ENCODE measurements at places on chromosomes 6 and 20.

- DNase-seq: no peak
Observed at GRCh38 chr20:34437330-34437986, 74.4 kb downstream of the ITCH start.

GRCh38 chr6:26033941-26034354 is 53.3 kb upstream of the HFE start:
- DNase-seq: no peak

DNA sequence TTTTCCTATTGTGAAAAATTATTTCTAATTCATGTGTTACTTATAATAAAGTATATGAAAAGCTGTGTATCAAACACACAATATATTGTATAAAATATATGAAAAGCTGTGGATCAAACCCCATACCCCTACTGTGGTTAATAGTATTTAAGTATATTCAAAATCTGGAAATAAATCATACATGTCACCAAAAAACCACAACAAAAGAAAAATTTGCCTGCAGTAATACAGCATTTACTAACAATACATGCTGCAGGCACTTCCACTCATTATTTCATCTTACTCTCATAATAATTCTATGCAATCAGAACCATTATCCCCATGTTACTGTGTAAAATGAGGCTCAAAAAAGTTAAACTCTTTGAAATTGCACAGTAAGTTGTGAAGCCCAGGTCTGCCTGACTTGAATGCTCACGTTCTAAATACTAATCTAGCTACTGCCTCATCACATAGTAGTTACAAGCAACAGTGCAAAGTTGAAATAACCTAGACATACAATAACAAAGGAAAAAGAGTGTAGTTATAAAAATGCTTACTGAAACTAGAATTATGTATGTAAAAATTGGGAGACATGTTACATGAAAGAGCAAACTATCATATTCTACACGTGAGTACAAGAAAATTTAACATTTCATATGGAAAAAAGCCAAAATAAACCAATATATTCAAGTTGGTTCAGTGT is 61.7 kb downstream of the FAM217A start:
- DNase-seq: no peak

GRCh38 chr6:113882336-113883022 is 25.3 kb downstream of the MARCKS start:
- no peak for DNase-seq

GRCh38 chr6:10140136-10140535 is 274.7 kb downstream of the TFAP2A start:
- DNase-seq: no peak

GRCh38 chr6:161003336-161003735 is 11.8 kb downstream of the MAP3K4 start:
- DNase-seq: no peak

GRCh38 chr20:45038745-45039474 is 62.0 kb downstream of the KCNS1 start:
- no peak for DNase-seq

- no peak for DNase-seq
Observed at GRCh38 chr20:24943731-24944130, 5.3 kb upstream of the CST7 start.

DNA sequence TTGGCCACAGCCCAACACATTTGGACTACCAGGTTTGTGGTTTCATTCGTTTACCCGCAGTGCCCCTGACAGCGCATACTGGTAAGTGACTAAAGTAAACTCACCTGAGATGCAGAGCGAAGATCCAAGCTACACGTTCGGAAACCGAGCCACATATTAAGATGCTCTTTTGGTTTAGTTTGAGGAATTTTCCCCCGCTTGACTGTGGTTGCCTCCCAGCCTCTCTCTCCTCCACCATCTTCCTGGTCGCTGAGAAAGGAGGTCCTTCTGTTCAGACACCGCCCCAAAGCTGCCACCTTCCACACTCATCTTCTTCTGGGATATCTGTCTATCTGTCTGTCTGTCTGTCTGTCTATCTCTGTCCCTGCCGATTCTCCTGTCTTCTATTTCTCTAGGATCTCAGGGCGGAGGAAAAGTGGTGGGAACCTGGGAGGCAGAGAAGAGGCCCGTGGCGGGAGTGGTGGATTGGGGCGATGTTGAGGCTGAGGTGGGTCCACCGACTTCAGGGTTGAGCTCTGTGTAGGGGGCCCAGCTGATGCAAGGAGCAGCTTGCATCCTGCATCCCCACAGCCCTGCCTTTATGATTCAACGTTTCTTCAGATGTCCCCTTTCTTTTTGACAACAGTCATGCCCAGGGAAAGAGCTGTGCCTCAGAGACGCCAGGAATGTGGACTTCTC is 196.9 kb upstream of the ZNF184 start:
- DNase-seq: no peak

DNA sequence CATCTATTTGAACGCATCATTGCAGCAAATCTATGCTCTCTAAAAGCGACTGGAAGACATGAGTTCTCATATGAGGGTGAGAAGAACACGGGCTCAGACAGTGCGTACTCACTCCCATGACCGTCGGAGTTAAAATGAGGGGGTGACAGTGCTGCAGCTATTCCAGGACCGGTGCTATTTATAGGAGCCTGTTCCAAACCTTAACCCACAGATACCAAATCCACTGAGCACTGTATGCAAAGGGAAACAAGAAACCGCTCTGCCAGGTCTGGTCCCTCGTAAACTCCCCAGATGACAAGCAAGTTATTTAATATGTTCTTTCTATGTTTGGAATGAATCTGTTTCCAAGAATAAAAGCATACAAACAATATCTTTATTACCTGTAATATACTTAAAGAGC is 22.9 kb downstream of the PPP1R3G start:
- no peak for DNase-seq

DNA sequence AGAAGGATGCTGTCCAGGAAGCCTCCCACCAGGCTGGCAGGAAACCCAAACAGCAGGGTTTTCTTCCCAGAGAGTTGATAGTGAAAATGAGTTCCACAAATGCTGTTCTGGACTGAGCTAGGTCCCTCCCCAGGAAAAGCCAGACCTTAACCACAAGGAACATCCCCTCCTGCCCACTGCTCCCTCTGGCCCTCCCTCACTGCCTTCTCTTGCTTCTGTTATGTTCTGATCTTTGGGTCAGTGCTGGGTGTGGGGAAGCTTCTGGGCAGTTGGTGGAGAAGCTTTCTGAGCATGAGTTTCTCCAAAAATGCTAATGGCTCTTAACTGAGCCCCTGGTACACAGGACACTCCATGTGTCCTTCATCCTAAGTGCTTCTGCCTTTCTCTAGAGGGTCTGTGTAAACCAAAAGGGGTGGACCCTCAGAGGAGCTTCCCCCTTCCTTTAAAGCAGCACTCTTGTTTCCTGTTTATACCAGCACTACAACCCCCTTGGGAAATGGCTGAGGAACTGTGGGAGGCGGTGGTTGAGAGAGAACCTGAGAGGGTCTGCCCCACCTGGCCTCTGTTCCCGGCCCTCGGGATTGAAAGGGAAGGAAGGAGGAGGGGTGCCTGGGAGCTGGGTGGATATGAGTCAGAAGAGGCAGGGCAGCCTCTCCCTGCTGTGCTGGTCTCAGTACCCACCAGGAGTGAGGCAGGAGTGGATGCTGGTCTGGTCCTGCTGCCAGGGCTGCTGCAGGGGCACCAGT is 42.0 kb downstream of the CDS2 start:
- DNase-seq: no peak

GRCh38 chr20:48194583-48194982 is 409.3 kb upstream of the SULF2 start:
- no peak for DNase-seq

DNA sequence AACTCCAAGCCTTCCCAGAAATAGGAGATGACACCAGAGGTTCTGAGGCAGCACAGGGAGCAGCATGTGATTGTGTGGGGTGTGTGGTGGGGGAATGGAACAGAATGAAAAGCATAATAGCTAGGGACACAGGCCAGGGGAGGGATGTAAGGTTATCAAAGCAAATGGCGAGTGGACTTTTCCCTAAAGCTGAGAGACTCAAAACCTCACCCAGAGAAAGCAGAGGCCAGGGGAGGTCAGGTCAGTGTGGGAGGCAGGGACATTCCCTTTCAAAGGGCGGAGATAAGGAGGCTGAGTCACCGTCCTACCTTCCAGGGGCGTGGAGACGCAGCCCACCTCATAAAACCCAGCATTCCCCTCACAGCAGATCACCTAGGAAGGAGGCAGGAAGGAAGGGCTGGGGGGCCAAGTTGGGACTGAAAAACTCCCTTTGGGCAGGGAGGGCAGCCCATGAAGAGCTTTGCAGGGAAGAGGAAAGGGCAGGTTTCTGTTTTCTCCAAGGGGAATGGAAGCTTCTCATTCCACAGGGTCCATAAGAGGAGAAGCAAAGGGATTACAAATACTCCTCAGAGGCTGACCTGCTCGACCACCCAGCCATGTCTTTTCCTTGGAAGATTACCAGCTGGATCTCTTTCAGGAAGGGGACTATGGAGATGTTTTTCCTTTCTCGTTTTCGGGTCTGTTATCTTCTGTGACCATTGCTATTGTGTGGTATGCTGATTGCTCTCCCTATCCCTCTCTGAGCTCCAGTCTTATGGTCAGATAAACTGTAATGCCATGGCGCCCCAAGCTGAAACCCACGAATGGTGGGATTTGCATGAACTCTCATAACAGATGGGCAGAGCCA is 9.6 kb upstream of the LY6G5C start:
- DNase-seq: no peak

DNA sequence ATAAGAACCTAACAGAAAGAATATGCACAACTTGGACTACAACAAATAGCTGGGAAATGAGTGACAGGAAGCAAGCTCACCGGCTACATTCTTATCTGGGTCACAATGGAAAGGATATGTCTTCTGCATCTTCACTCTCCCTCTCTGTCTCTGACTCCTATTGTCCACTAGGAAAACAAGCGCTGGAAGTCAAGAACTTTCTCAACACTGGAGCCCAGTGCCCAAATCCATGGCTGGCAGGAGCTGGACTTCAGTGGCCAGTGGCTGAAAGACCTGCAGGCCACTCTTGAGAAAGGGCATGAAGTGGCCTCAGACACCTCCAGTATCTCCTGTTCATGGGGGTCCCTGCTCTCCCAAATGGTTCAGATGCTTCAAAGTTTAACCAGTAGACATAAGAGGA is 62.0 kb downstream of the FAM50B start:
- no peak for DNase-seq

- no peak for DNase-seq
Observed at GRCh38 chr6:30323806-30324205, 2.9 kb upstream of the TRIM39 start.

- DNase-seq: no peak
Observed at GRCh38 chr20:35823147-35823546, 51.3 kb downstream of the PHF20 start.

DNA sequence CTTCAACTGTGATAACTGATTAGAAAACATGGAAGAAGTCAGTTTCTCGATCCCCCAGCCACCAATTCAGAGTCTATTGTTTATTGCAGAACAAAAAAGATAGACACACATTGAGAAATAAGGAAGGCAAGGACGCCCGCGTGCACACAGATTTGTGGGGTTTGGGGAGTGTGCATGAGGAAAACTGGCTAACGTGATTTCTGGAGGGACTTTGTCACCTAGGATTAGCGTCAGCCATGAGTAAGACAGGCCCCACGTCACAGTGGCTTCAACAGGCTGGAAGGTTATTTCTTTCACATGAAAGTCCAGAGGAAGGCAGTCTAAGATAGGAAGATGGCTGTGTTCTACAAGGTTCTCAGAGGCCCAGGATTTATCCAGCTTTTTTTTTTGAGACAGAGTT is 7.7 kb downstream of the ZNF341 start:
- no peak for DNase-seq

- no peak for DNase-seq
Observed at GRCh38 chr6:12848964-12849808, 132.6 kb downstream of the PHACTR1 start.

- no peak for DNase-seq
Observed at GRCh38 chr20:17602493-17602892, 32.6 kb downstream of the DSTN start.

- peak; percentile 97 for DNase-seq
Observed at GRCh38 chr20:2538931-2539720, 2.8 kb downstream of the TMC2 start.

DNA sequence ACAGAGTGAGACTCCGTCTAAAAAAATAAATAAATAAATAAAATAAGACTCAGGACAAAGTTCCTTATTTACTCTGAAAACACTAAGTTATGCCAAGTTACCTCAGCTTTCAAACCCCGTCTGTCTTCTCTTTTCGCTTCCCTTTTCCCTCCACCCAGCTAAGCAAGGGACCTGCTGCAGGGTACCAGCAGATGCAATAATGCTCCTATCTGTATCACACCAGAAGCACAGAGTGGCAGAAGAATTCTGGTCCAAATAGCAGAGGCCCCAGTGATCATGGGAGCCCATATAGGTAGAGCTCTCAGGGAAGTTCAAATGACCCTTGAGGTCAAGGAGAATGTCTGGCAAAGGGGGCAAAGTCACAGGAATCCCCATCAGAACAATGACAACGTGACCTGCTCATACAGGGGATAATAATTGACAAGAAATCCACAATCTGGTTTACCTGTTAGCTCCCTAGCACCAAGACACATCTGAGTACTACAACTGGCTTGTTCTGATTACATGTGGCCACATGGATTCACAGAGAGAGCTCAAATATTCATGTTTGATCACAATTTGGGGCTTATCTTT is 8.7 kb downstream of the GCM1 start:
- DNase-seq: no peak

DNA sequence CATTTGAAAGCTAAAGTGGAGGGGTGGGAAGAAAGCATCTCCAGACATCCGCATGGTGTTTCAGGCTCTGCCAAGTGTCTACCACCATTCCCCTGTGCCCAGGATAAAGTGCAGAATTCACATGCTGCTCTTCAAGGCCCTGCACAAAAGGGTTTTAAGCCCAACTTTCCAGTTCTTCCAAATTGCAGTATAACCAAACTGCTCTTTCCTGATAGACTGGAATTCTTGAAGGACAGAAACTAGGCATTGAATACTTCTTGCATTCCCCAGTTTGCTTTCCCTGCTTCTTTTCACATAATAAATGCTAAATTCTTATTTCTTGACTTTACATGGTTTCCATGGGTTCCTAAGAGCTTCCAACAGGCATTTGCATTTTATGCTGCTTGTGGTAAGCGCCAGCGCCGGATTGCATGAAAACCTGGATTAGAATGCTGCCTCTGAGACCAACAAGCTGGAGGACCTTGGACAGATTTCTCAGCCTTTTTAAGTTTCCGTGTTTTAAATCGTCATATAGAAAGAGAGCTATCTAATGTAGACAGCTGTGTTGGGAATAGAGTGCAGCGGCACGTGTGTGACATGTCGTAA is 7.9 kb downstream of the SOX4 start:
- DNase-seq: no peak

DNA sequence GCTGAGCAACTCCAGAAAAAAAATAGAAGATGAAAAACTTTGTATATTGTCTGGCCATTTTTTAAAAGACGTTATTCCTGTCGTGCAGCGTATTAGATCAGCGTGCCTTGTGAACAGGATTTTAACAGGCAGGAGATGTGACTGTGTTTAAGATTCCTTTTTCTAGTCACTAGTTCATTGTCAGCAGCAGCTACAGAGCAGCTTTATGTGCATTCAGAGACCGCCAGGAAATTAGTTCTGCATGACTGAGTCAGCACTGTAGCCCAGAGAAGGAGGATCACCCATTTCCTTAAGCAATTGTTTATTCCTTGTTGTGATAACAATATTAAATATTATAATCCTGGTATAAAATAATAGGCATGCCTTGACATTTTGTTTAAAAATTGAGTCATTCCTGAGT is 75.4 kb upstream of the ADGRB3 start:
- DNase-seq: peak; percentile 7

- DNase-seq: no peak
Observed at GRCh38 chr6:131741688-131742393, 31.0 kb upstream of the CTAGE9 start.
